ENCODE measurements at places on chromosomes 11 and 22.

- H3K27ac ChIP-seq = no peak overlapping the region
- no peak overlapping the region for H3K4me3 ChIP-seq
- H3K27me3 ChIP-seq = peaks cover 27% of the 10 kb centered on the region
- H3K4me1 ChIP-seq = no peaks in the 10 kb centered on the region
- DNase-seq = no peak
- no peaks in the 10 kb centered on the region for H3K36me3 ChIP-seq
These were observed 5.4 kb upstream of the CSDC2 start for GRCh38 chr22:41555325-41555982.

DNA sequence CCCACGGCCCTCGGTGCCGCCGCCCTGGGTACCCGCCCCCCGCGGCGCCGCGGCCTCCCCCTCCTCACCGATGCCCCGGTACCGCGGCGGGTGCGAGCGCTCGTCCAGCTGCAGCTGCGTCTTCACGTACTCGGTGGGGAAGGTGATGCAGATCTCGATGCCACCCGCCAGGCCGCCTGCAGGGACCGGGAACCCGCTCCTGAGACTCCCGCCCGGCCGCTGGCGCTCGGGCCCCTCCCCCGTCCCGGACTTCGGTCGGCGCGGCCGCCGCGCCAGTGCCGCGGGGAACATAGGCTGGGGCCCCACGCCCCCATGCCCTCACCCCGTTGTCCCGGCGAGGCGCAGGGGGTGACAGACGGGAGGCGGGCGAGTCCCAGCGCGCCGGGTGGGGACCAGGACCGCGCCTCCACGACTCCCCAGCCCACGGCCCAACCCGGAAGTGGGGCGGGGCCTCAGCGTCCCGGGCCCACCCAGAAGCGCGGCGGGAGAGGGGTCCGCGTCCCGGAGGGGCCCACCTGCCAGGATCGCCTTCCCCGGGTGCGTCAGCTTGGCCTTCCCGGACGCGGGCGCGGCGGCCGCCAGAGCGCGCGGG is 375 bp downstream of the SLC25A1 start:
- no peaks in the 10 kb centered on the region for H3K27me3 ChIP-seq
- H3K27ac ChIP-seq = no peak overlapping the region
- peaks cover 5% of the 10 kb centered on the region for H3K36me3 ChIP-seq
- peaks cover 41% of the 10 kb centered on the region for H3K4me1 ChIP-seq
- DNase-seq = no peak

GRCh38 chr22:31323578-31324550 is 22.3 kb downstream of the PATZ1 start:
- H3K4me3 ChIP-seq = no peak overlapping the region
- no peaks in the 10 kb centered on the region for H3K27me3 ChIP-seq
- H3K4me1 ChIP-seq = no peaks in the 10 kb centered on the region
- no peak overlapping the region for H3K27ac ChIP-seq

- no peaks in the 10 kb centered on the region for H3K27me3 ChIP-seq
- H3K36me3 ChIP-seq = peaks cover 5% of the 10 kb centered on the region
- no peak for DNase-seq
- H3K4me1 ChIP-seq = peaks cover 51% of the 10 kb centered on the region
- H3K4me3 ChIP-seq = no peak overlapping the region
These were observed 8.6 kb downstream of the TMEM121B start for GRCh38 chr22:17112491-17113042.

DNA sequence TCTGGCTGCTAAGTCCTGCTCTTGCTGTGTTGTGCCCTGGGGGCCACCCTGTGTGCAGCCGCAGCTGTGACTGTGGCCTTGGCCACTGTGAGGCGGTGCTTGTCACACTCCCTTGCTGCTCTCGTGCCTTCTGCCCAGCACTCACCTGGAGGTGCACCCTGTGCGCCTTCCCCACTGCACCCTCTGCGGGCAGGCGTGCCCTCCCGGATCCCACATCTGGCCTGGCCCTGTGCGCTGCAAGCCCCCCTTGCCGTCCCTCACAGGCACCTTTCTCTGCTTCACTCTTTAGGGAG is 27.2 kb downstream of the TBX1 start:
- no peak overlapping the region for H3K27ac ChIP-seq
- DNase-seq = no peak
- no peaks in the 10 kb centered on the region for H3K36me3 ChIP-seq
- no peaks in the 10 kb centered on the region for H3K27me3 ChIP-seq
- H3K4me1 ChIP-seq = no peaks in the 10 kb centered on the region
- H3K4me3 ChIP-seq = no peak overlapping the region

- no peak overlapping the region for H3K4me3 ChIP-seq
- H3K36me3 ChIP-seq = no peaks in the 10 kb centered on the region
- DNase-seq = peak; percentile 12
- H3K27ac ChIP-seq = no peak overlapping the region
These were observed 272.0 kb upstream of the SESN3 start for GRCh38 chr11:95503047-95503446.

DNA sequence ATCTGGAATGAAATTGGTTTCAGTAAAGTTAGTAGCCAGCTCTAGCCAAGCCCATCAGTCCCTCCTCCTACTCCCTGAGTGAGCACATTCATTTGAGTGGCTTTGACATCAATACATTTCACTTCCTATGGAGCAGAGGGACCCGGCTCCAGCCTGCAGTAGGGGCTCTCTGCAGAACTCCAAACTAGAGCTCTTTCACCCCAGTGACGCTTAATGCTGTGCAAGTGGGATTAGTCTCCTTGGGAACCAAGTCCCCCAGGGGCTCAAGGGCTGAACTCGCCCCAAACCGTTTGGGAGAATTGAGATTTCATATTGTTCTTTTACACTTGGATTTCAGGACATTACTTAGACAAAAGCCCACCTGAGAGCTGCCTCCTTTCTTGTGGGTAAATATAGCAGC is 4.4 kb upstream of the FAM181B start:
- no peak for DNase-seq
- H3K36me3 ChIP-seq = no peaks in the 10 kb centered on the region
- H3K4me1 ChIP-seq = peaks cover 8% of the 10 kb centered on the region
- peaks cover 7% of the 10 kb centered on the region for H3K27me3 ChIP-seq
- no peak overlapping the region for H3K4me3 ChIP-seq
- H3K27ac ChIP-seq = no peak overlapping the region

Data from common myeloid progenitor, CD34-positive (primary cell).